ENCODE measurements at places on chromosomes 5 and 9.

DNA sequence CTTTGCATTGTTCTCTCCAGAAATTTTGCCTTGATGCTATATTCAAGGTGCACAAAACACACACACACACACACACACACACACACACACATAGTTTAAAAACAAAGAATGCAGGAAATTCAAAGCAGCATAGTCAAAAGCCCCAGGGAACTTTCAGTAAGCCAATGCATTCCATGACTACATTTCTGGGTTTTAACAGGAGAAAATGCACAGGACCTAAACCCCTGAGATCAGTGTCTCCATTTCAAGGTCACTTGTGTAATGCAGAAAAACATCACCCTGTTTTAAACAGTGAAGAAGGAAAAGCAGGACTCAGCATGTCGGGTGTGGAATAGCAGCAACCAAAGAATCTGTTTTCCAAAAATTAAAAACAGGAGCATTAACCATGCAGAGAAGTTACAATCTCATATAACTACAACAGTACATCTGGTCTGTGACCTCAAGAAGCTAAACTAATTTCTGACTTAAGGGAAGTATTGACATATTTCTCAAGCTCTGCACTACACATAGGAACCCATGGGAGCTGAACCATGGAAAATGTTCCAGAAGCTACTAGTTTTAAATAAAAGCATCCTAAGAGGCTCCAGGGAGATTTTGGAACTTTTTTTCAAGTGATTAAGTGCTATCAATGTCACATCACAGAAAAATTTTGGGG lies 296.7 kb downstream of the HINT1 start:
- no peak for DNase-seq

GRCh38 chr9:73050065-73050816 lies 97.4 kb upstream of the ALDH1A1 start:
- no peak for DNase-seq

DNA sequence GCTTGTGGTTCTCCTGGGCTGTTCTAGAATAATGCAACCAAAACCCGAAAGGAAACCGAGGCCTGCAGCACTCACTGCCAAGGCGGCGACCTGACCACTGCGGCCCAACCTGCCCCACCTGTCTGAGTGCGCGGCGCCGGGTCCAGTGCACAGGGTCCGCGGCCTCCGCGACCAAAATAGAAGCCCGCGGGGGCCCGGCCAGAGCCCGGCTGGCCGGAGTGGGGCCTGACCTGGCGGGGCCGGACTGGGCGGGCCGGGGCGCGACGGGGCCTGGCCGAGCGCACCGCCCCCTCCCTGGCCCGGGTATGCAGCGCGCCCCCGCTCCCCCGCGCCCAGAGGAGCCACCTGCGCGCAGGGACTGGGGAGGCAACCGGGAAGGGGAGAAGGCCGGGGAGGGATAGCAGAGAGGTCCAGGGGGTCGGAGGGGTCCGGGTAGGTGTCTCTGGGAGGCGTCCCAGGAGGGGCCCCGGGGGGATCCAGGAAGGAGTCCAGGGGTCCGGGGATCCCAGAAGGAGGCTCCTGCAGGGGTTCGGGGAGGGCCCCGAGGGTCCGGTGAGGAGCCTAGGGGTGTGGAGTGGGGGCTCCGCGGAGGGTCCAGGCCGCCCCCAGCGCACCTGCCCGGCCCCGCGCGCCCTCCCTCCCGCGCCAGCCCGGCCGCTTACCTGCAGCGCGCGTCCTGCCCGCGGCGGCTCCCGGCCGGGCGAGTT lies 503 bp downstream of the SEMA4D start:
- peak; percentile 50 for DNase-seq

- no peak for DNase-seq
Observed at GRCh38 chr5:75894482-75894881, 177.2 kb upstream of the POC5 start.

DNA sequence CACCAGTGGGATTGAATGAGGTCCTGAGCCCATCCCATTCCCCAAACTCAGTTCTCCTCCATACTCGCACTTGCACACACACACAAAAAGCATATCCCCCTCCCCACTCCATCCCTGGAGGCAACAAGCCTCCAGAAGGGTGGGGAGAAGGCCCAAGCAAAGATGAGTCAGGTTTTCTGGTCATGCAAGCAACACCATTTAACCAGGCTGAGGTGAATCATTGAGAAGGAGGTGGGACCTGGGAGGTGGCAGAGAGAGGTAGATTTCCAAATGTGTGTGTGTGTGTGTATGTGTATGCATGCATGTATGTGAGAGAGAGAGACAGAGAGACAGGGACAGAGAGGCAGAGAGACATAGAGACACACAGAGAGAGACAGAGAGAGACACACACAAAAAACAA lies 185.2 kb upstream of the TRIM32 start:
- DNase-seq = no peak

- DNase-seq = no peak
Observed at GRCh38 chr5:178538741-178539229, 51.4 kb downstream of the COL23A1 start.
